WTC11 (cell line): ENCODE measurements at places on chromosomes 6 and 20. TPM values are rescaled to one million over a fixed set of nuclear protein-coding genes. Genes with fewer than 3 reads are reported as not detected.

GRCh38 chr6:85412911-85413430, 36.9 kb upstream of the NT5E start:
- no peak for DNase-seq

GRCh38 chr20:51750770-51751388, 17.3 kb downstream of the ATP9A start:
- DNase-seq: no peak

DLL1 gene
- 20.6 to 25.3 TPM (median 20.7 TPM) in 3 replicates for total RNA-seq

DNA sequence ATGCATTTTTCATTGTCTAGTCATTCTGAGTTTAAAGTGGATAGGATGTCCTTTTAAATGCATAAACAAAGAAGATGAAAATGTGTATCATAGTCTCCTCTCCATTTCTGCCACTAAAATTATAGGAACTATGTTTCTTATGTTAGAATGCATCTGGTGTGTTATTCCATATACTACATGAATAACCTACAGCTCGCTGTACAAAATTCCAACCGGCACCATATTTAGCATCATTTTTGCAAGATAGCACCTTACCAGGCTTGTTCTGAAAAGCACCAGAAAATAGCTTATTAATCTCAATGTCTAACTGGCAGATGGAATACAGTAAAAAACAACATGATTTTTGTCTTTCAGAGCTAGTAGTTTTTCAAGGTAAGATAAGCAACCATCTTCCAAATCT, 241.5 kb downstream of the SLC35F1 start:
- no peak for DNase-seq

DNA sequence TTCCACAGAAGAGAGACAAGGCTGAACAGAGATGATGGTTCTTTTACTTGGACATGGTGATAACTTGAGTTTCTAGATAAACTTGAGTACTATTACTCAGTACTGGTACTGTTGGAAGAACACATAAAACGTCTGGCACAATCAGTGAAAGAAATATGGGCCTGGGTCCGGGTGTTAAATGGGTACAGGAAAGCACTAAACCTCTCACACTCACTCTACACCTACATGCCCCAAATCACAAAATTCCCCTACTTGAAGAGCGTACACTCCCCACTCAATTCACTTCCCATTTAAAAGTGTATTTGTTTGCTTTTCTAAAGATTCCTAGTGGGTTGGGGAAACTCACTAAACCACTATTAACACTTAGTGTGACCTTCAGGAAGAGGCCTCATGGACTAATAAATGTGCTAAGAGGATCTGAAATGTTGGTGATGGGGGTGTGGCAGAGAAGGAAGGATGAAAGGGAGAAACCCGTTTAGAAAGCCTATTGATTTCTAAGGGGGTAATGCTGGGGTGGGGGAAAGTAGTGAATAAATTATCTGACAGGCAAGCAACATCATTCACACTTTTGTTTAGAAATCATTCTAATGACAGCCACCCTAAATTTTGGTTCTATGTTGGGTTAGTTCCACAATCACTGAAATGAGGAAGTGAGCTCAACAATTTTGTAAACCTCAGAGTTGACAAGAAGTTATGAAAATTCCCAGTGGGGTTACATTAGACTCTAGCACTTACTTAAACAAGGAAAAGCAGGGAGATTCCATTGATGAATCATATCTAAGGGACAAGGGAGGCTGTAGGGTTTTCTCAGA, 222.6 kb upstream of the MARCKS start:
- no peak for DNase-seq

MEP1A gene
- total RNA-seq: 0.09 TPM in 1 of 3 replicates, not detected in the others

AIF1 gene
- total RNA-seq: 5.4 to 8.5 TPM (median 7.1 TPM) in 3 replicates

KCNG1 gene
- 31.2 to 34.6 TPM (median 31.6 TPM) in 3 replicates for total RNA-seq

- no peak for DNase-seq
These were observed 54.1 kb upstream of the UBR2 start for GRCh38 chr6:42509765-42510164.

GNAS-AS1 gene
- 12.2 to 13.4 TPM (median 12.8 TPM) in 3 replicates for total RNA-seq

DNA sequence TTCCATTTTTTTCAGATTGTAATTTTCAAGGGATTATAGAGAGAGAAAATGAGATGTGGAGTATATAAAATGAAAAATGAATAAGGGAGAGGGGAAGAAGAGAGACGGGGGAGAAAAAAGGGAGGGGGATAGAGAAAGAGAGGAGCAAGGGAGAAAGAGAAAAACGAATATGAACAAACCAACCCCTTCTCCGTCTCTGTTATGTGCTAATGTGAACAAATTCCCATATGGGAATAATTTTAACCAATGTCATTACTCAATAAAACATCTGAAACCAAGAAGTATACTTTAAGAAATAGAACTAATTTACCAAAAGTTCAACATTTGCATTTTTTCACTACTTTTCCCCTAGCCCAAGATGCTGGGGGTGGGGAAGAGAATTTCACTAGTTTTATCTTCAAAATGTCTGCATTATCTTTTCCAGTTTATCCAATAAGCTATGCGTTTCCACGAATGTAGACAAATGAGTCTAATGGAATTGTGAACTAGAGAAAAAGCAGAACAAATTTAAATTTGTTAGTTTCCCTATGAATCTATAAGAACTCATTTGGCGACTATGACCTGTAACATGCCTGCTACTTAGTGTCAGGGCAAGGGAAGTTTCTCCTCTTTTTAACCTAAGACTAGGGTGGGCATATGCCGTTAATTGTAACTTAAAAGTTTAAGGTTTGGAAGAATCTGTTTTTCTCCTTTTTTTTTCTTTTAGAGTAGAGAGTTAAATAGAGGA, 286.3 kb downstream of the BTBD9 start:
- no peak for DNase-seq

DNA sequence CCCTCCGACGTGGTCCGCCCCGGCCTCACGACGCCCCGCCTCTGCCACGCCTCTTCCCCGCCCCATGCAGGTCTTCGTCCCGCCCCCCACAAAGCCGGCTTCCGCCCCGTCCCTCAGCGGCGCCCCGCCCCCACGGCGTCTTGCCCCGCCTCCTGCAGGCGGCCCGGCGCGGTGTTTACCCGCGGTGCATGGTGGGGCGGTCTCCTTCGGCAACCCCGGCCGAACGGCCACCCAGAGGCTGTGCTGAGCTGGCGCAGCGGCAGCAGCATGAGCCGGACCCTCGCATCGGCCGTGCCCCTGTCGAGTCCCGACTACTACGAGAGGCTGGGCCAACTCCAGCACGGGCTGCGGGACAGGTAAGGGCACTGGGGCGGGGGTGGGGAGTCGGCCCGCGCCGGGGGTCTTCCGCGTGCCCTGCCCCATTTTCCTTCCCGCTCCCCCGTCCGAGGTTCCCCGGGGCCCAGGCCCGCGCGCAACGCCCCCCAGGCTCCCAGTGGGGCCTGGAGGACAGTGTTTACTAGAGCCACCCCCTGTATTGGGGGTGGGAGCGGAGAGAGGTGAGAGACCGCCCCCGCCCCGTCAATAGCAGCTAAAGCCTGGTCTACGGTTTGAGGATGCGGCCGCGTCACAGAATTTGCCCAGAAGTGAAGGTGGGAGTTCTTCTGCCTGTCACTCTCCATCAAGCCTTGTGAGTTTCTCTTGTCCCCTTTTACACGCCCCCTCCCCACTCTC, at the start of gene KIZ:
Gene KIZ, plus strand, starts transcription at position 234 of the 732 bp plus-strand sequence. Its CDS starts 34 bp downstream, at position 268.
- DNase-seq: peak; percentile 98
